ENCODE measurements at places on chromosomes 3 and 15.

DNA sequence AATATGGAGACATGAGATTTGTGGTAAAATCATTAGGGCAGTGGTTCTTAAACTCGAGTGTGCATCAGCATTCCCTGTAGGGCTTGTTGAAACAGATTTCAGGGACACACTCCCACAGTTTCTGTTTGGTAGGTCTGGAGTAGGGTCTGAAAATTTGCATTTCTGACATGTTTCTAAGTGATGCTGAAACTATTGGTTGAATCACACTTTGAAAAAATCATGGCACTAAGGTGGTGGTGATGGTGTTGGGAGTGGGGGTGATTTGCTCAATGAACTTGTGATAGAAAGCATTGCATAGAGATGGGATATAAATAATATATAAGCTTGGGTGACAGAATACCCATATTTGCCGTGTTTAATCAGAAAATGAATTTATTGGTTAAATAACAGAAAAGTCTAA is 11.3 kb downstream of the MITF start:
- no peak for DNase-seq

DNA sequence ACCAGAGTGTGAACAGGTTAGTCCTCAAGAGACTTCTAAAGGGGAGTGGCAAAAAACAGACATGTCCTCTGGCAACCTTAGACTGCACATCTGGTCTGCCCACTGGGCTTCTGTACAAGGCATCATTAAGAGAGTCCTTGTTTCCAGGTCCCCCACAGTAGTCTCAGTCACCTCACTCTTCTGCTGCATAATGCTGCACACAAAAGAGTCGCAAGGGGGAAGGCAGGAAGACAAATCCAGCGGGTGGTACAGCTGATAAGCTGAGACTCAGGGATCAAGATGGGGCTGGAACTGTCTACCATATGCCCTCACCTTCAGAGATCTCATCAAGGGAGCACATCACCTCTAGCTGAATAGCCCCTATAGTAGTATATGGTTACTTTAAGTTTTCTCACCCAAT is 27.4 kb upstream of the RPS17 start:
- no peak for DNase-seq

DNA sequence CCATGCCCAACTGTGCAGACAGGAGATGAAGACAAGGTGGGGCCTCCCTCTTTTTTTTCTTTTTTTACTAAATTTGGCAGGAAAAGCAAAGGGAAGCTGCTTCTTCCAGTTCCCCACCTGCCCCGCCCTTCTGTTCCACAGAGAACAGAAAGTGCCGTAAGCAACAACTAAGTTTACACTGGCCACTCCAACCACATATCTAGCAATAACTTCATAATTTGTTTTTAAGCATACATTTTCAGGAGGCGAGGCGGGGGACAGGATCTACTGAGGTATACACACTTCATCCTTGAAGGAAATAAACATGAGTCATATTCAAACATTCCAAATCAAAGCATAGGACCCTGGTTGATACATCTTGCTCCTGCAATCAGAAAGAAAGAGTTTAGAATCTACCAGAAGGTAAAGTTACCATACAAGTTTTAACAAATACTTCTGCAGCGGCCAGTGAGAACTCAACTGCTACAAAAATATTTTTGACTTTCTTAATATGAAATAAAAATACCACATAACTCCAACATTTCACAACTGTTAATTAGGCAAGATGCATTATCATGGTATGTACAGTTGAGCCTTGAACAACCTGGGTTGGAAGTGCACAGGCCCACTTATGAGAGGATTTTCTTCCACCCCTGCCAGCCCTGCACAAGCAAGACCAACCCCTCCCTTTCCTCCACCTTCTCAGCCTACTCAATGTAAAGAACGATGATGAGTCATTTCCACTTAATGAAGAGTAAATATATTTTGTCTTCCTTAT is 50.7 kb downstream of the FOXP1 start:
- no peak for DNase-seq

DNA sequence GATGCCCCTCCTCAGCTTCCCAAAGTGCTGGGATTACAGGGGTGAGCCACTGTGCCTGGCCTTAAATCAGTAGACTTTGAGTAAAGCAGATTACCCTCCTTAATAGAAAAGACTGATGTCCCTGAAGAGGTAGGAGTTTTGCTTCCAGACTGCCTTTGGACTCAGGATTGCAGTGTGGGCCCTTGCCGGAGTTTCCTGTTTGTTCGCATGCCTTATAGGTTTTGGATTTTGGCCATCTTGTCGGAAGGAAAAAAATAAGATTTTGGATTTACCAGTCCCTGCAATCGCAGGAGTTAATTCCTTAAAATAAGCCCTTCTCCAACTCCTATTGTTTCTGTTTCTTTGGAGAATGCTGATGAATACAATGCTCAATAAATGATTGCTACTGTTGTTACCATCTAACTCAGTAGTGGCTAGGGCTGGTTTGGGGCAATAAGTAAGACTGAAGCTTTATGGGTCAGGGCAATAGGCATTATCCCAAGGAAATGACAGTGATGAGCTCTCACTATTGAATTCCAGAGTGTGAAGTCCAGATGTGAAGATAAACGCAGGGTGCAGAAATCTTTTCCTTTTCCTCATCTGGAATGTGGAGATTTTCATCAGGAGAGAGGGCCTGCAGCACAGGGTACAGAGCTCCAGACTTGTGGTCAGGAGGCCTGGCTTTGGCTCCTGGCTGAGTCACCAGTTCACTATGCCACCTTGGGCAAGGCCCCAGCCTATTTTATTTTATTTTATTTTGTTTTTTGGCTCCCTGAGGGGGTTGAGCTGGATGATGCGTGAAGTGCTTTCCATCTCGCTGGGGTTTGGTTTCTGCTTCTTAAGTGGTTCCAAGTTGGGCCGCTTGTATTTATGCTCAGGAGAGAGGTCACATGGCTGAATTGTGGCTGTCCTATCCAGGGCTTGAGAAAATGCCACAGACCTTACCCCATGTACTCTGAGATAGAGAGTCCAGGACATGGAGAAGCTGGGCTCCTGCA is 25.3 kb downstream of the FOXL2 start:
- no peak for DNase-seq

DNA sequence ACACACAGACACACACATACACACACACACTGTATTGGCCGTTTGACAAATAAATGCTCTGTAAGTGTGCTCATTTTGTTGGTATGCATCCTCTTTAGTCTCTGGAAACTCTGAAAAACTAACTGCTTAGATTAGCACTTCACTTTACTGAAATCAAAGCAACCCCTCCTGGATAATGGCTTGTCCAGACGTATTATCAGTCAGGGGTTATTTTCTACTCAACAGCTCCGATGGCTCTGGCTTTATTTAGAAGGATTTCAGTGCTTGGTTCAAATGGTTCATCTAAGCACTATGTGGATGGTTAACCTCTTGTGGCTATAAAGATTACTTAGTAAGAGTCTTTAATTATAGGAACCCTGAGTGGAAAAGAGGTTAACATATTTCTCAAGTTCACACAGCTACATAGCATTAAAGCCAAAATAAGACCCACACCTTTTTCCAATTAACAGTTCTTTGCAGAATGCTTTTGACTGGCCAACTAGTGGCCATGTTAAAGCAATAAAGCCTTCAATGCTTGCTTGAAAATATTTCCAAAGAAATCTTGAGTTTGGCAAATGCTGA is 516.1 kb upstream of the NAALADL2 start:
- DNase-seq = no peak

DNA sequence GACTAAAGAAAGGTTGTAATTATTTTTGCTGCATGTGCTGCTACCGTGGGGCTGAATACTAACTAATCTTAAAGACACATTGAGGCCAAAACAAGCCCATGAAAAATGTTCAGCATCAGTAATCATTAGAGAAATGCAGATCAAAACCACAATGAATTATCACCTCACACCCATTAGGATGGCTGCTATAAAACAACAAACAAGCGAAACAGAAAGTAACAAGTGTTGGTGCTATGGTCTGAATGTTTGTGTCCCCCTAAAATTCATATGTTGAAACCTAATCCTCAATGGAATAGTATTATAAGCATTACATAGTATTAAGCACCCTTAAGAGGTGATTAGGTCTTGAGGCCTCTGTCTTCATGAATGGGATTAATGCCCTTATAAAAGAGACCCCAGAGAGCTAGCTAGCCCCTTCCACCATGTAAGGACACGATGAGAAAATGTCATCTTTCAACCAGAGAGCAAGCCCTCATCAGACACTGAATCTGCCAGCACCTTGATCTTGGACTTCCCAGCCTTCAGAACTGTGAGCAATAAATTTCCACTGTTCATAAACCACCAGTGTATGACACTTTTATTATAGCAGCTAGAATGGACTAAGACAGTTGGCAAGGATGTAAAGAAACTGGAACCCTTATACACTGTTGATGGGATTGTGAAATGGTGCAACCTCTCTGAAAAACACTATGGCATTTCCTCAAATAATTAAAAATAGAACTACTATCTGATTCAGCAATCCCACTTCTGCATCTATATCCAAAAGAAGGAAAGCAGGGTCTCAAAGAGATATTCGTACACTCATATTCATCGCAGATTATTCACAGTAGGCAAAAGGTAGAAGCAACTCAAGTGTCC is 76.1 kb downstream of the REC114 start:
- no peak for DNase-seq

DNA sequence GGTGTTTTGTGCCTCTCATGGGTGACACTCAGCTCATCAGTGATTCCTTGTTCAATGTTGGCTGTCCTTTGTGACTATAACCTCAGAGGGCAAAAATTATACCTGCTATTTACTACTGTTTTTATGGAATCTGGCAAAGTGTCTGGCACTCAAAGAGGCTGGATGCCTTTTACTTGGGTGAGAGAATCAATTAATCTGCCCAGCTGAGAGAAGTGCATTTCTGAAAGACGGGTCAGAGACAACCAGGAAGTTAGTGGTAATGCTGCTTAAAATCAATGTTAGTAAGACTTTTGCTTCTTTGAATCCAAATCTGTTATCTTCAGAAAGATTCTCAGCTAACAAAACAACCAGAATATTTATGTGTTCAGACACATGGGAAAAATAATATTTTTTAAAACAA is 436.2 kb upstream of the SUCLG2 start:
- DNase-seq = no peak

GRCh38 chr3:156098437-156099035 is 21.8 kb upstream of the KCNAB1 start:
- DNase-seq = no peak

GRCh38 chr3:63067999-63068645 is 192.9 kb upstream of the CADPS start:
- DNase-seq = no peak

- no peak for DNase-seq
Observed at GRCh38 chr3:126578702-126579101, 20.0 kb upstream of the C3orf22 start.

GRCh38 chr3:130916507-130917167 is 22.8 kb downstream of the ATP2C1 start:
- no peak for DNase-seq

DNA sequence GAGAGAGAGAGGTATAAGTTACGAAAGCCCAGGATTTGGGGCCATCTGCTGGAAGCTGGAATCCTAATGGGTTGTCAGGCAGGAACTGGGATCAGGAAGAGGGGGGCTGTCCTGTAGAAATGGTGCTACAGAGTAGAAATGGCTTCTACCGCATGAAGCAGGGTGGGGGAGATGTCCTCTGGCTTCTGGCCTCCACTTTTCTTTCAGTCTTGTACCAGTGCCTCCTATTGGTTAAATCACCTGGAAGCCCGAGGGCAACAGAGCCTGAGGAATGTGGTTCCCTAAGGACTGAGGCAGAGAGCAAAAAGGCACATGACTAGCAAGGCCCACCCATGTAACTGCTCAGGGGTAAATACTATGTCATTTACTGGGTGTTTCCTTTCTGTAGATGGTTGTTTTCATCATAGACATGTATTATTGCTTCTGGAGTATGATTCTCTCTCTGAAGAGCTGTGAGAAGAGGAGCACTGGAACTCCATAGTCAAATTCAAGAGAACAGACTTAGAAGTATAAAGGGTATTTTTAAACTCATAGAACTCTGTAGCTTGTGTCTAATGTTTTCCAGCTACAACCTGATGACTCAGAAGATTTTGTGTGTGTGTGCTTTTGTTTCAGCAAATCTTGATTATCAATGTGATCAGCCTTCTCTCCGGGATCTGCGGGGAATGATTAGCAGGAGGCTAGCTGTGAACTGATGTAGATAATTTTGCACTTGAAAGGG is 20.2 kb upstream of the MITF start:
- DNase-seq = no peak

DNA sequence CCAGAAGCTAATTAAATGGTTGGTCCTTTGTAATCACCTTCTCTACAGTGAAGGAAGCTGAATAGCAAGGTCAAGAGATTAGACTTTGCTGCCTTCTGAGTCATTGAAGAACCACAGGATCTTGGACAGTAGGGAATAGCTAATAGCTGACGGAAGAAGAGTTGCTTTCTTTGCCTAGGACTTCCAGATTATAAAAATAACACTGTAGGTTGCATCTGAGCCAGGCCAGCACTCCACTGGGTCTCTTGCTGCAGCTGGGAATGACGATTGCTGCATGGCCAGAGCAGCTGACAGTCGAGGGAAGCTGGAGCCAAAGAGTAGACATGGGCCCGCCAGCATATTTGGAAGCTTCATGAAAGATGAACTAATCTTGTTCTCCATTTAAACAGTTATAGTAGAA is 81.5 kb upstream of the KCNMB2 start:
- no peak for DNase-seq

DNA sequence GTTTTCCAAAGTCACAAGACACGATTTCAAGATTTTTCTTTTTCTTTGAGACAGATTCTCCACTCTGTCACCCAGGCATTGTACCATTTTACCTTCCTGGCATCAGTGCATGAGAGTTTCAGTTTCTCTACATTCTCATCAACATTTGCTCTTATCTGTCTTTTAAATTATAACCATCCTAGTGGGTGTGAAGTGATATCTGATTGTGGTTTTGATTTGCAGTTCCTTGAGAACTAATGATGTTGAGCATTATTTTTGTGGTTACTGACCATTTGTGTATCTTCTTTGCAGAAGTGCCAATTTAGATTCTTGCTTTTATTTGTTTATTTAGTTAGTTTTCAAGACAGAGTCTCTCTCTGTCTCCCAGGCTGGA is 41.2 kb downstream of the ADIPOQ start:
- DNase-seq = no peak

- no peak for DNase-seq
Observed at GRCh38 chr3:115699706-115700105, 76.4 kb downstream of the GAP43 start.

- DNase-seq = no peak
Observed at GRCh38 chr3:47747558-47747957, 34.1 kb downstream of the SMARCC1 start.

All from DMS79 (cell line).